ENCODE measurements at places on chromosomes 7 and 10. TPM values are rescaled to one million over a fixed set of nuclear protein-coding genes. Genes with fewer than 3 reads are reported as not detected.

ODAD2 gene
- 0.27 TPM for total RNA-seq

ATOH7 gene
- total RNA-seq = 0.34 TPM

SHTN1 gene
- total RNA-seq = 33.1 TPM

SMURF1 gene
- 24.1 TPM for total RNA-seq

SPDYE9 gene
- not detected for total RNA-seq

ATP6V0E2 gene
- 45.3 TPM for total RNA-seq

IDI2 gene
- total RNA-seq = not detected

MACROH2A2 gene
- total RNA-seq = 24.2 TPM

HOXA13 gene
- total RNA-seq = 1.9 TPM

SORCS1 gene
- total RNA-seq = not detected

TRRAP gene
- total RNA-seq = 16.2 TPM

EEPD1 gene
- 45.5 TPM for total RNA-seq

PRLHR gene
- not detected for total RNA-seq

LIPM gene
- total RNA-seq = not detected

KIFBP gene
- total RNA-seq = 42.6 TPM

NUTM2A gene
- total RNA-seq = not detected
